Stimulated activated CD8-positive, alpha-beta memory T cell treated with anti-CD3 and anti-CD28 coated beads, Interleukin-15, amount 100 ng/mL, for 24 hours (primary cell): ENCODE measurements at places on chromosomes 5 and 9.

GRCh38 chr5:11104210-11104609 lies 343.2 kb upstream of the DAP start:
- no peak for DNase-seq

GRCh38 chr5:129125819-129126218 lies 31.3 kb downstream of the ISOC1 start:
- no peak for DNase-seq

GRCh38 chr5:58759745-58760144 lies 176.9 kb downstream of the RAB3C start:
- DNase-seq, result no peak

DNA sequence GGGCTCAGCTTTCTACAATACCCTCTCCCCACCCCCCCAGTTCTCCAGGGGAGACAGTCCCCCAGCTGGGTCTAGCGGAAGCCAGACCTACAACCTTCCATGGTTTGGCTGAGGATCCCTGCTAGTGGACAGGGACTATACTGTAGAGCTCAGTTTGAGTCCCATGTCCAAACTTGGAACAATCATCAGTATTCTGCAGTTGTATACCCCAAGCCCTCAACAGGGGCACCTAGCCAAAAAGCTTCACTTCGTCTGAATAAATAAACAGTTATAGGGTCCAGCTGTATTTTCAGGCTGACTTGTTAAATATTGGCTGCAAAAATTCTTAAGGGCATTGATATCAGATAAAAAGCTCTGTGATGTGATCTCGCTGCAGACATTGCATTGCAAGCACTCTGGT lies 15.4 kb upstream of the C9 start:
- no peak for DNase-seq

- no peak for DNase-seq
Measured at GRCh38 chr5:139982975-139983240, 60.2 kb downstream of the NRG2 start.

DNA sequence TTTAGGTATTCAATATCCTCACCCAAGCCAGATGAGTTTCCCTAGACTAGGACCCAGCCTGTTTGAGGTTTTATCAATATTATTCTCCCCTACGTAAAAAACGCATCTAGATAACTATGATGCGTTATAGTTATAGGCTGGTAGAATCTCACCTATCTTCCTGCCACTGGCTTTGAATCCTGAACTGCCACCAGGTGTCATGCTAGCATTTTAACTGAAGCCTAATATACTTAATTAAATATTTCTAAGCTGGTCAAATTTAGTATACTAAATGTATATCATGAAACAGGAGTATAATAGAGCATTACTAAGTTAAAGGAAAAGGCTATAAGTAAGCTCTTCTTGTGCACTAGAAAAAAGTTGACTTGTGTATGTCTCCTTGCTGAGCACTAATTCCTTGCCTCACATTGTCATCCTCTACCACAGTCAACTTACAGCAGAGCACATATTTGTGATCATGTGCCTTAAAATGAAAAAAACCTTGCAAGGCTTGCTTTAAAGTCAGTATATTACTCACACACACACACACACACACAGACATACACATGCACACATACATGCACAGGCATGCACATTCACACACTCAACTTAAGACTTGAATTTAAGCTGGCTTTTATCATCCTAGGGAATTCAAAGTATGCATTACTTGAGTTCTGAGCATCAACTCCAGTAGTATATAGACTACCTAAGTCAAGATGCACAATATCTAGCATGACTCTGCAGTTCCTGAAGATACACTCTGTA lies 303.4 kb downstream of the ADGRV1 start:
- DNase-seq, result no peak

- no peak for DNase-seq
Measured at GRCh38 chr9:108043585-108043984, 554.0 kb upstream of the KLF4 start.

- no peak for DNase-seq
Measured at GRCh38 chr9:26756881-26757280, 135.7 kb downstream of the CAAP1 start.

DNA sequence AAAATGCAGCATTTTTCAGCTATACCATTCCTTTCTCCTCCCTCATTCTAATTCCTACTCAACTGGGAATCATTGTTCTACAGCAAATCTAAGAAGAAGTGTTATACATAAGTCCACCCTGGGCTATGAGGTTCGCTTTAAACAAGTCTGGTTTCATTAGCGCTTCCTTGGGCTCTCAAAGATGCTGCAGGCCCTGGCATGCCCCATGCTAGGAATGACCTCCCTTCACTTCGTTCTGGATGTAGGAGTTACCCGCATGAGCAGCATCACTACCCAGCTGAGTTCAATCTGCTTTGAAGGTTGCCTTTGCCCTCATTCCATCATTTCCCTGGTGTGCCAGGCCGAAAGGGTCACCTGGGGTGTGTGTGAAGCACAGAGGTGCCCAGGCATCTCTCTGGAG lies 35.4 kb downstream of the F2R start:
- no peak for DNase-seq

DNA sequence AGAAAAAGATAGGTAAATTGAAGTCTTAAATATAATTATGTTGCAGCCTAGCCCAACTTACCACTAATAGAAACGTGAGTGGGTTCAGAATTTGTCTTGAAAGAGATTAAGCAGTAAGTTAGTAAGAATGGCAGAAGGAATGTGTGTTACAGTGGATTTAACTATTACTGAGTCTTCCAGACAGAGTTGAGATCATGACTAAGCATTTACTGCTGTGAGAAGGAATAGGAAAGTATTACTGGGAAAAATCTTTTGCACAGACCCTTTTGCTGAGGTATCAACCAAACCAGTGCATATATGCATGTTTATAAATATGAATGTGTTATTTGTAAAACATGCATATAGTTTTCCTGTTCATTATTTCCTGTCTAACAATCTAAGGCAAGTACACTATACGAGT lies 112.8 kb upstream of the EFNA5 start:
- DNase-seq, result no peak

GRCh38 chr9:84349671-84350070 lies 9.1 kb upstream of the SLC28A3 start:
- no peak for DNase-seq

- DNase-seq, result no peak
Measured at GRCh38 chr9:131308906-131309529, 19.5 kb downstream of the PLPP7 start.

- no peak for DNase-seq
Measured at GRCh38 chr9:77019236-77019925, at the start of gene FOXB2. FOXB2 (plus strand) TSS chr9:77019655; CDS start chr9:77019655, 0 bp downstream.

GRCh38 chr5:69492391-69492922 lies at the start of gene OCLN:
OCLN (plus strand) TSS chr5:69492790; CDS start chr5:69504245, 11,455 bp downstream.
- no peak for DNase-seq

GRCh38 chr9:36438536-36439236 lies 38.6 kb upstream of the RNF38 start:
- no peak for DNase-seq

- no peak for DNase-seq
Measured at GRCh38 chr9:4168526-4168925, 131.3 kb downstream of the GLIS3 start.

GRCh38 chr9:96441798-96442445 lies 8.0 kb upstream of the HABP4 start:
- no peak for DNase-seq

GRCh38 chr9:85268131-85268530 lies 473.6 kb downstream of the AGTPBP1 start:
- no peak for DNase-seq

GRCh38 chr5:2519153-2519552 lies 232.3 kb downstream of the IRX2 start:
- no peak for DNase-seq

- no peak for DNase-seq
Measured at GRCh38 chr9:126916909-126917308, 2.3 kb downstream of the RALGPS1 start.

DNA sequence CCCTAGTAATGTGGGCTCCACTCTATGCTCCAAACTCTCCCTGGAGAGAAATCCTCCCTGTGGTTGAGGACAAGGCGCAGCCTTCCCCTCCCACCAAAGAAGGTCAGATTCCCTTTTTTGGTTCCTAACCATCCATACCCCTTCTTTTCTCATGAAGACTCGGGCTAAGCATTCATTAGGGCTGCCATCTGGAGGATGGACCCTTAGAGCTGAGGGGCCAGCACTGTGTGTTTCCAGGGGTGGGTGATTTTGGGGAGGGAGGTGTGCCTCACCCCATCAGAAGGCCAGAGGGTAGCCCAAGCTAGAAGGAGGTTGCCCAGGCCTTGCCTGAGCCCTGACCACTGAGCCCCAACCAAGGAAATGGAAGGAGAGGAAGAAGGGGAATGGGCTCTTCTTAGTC lies 36.8 kb downstream of the TGFBI start:
- no peak for DNase-seq

DNA sequence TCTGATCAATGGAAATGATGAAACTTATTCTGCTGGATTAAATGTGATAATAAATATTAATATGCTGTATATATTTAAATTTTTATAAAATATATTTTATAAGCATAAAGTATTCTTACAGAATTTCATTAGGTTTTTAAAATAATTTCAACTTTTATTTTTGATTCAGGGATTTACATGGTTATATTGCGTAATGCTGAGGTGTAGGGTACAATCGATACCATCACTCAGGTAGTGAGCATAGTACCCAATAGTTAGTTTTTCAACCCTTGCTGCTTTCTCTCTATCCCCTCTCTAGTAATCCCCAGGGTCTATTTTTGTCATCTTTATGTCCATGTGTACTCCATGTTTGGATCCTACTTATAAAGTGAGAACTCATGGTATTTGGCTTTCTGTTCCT lies 5.7 kb downstream of the TLR4 start:
- DNase-seq, result no peak

DNA sequence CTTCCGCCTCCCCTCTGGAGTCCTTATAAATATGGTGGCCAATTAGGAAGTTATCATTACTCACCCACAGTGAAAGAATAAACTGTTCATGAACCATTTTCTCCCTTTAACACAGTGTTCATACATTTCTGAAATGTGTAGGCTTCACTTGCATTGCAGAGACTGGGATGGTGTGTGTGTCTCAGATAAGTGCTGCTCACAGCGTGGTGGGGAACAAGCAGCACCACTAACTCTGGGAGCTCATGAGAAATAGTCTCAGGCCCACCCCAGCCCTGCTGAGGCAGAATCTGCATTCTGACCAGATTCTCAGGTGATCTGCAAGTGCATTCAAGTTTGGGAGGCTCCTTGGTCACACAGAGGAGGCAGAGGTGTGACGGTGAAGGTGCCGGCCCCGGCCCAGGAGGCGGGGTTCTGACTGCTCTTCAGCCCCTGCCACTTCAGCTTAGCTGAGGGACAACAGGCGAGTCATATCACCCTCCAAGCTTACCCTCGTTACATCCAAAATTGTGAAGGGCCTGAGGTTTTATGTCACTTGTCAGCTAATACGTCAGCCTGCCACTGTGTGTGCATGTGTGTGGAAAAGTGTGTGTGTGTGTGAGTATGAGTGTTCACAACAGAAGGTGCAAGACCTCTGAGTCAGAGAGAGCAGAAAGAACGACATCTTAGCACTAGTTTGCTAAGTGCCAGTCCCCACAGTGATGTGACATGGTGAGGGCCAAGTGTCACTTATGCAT lies 34.7 kb downstream of the DAP start:
- no peak for DNase-seq

DNA sequence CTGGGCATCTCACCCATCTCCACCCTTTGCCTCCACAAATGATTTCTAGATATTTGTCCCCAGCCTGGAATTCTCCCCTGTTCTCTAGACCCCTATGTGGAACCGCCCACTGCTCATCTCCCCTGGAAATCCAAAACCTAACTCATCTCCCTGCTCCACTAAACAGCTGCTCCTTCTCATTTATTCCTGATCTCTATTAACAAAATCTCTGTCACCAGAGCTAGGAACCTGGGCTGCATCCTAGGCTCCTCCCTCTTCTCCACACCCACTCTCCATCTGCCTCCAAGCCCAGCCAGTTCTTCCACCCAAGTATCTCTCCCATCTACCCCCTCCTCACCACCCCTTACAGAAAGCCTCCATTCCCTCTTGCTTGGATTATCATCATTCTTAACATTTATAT lies 24.0 kb upstream of the SYNPO start:
- no peak for DNase-seq

- no peak for DNase-seq
Measured at GRCh38 chr5:88955403-88955802, 72.4 kb upstream of the MEF2C start.

GRCh38 chr9:93900971-93901861 lies 53.9 kb downstream of the BARX1 start:
- no peak for DNase-seq

- no peak for DNase-seq
Measured at GRCh38 chr5:159877894-159878448, 38.3 kb upstream of the ADRA1B start.

GRCh38 chr9:137380606-137381005 lies 42.4 kb downstream of the EXD3 start:
- DNase-seq, result no peak

GRCh38 chr5:128329386-128329939 lies 208.6 kb downstream of the FBN2 start:
- no peak for DNase-seq

GRCh38 chr5:143001764-143002351 lies 231.7 kb downstream of the ARHGAP26 start:
- DNase-seq, result no peak

DNA sequence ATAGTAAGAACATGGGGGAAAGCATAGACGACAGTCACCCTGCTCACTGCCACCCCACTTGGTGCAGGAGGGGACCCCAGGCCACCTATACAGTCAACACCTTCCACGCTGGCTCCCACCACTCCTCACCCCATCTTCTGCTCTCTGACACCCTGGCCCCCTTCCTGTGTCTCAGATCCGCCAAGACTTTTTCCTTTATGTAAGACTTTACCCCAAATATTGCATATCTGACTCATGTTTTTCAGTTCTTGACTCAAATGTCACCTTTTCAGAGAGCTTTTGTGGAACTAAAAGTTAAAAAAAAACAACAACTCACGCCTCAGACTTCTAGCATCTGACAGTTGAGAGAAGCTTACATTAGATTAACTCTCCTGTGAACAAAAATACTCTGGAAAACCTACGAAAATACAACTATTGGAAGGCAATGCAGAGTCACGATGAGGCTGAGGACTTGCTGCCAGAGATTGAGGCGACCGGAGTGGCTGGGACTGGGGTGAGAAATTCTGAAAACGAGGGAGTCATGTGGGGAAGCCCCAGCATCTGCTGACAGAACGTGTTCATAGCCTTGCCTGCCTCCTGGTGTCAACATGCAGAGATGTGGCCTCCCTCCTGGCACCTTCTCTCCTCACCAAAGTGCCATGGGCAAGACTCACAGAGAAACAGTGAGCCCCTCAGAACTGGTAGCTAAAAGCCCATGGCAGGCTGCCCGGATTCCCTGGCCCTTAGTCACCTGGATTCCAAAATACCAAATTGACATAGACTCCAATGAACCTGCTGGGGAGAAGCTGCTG lies 22.4 kb upstream of the FCN2 start:
- no peak for DNase-seq

DNA sequence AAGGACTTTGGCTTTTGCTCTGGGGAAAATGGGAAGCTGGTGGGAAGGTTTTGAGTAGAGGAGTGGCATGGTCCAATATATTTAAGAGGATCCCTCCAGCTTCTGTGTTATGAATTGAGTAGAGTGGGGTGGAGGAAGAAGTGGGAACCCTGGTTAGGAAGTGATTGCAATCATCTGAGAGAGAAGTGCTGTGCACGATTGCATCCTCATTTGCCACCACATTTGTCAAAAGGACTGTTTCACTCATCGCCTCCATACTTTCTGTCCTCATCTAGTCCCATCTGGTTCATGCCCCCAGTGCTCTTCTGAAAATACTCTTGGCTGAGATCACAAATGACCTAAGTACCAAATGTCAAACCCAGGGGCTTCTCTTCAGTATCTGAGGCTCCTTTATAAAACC lies 192.1 kb downstream of the RAB3C start:
- DNase-seq, result no peak

GRCh38 chr9:70411121-70411929 lies 3.1 kb downstream of the KLF9 start:
- no peak for DNase-seq
